ENCODE measurements at places on chromosomes 5 and 9. TPM values are rescaled to one million over a fixed set of nuclear protein-coding genes. Genes with fewer than 3 reads are reported as not detected.

The GRM6 gene
- not detected for total RNA-seq

The NDUFAF2 gene
- total RNA-seq = 18.3 TPM

The THBS4 gene
- 0.90 TPM for total RNA-seq

- H3K4me1 ChIP-seq = no peaks in the 10 kb centered on the region
- no peak overlapping the region for H3K27ac ChIP-seq
- no peak for DNase-seq
- peaks cover 5% of the 10 kb centered on the region for H3K27me3 ChIP-seq
- H3K36me3 ChIP-seq = no peaks in the 10 kb centered on the region
- no peak overlapping the region for H3K4me3 ChIP-seq
These were observed 17.1 kb upstream of the C9 start for GRCh38 chr5:39381376-39381775.

GRCh38 chr5:72380492-72381274, 60.5 kb downstream of the PTCD2 start:
- H3K36me3 ChIP-seq = no peaks in the 10 kb centered on the region
- no peak for DNase-seq
- H3K4me3 ChIP-seq = no peak overlapping the region
- H3K4me1 ChIP-seq = no peaks in the 10 kb centered on the region
- no peaks in the 10 kb centered on the region for H3K27me3 ChIP-seq
- no peak overlapping the region for H3K27ac ChIP-seq

- H3K4me3 ChIP-seq = no peak overlapping the region
- no peak for DNase-seq
- no peaks in the 10 kb centered on the region for H3K27me3 ChIP-seq
- no peaks in the 10 kb centered on the region for H3K4me1 ChIP-seq
- H3K27ac ChIP-seq = no peak overlapping the region
These were observed 72.0 kb downstream of the HSD17B3 start for GRCh38 chr9:96230002-96230401.

Measured in T-cell (primary cell).